ENCODE measurements at places on chromosomes 4 and X. TPM values are rescaled to one million over a fixed set of nuclear protein-coding genes. Genes with fewer than 3 reads are reported as not detected.

- no peak overlapping the region for H3K27ac ChIP-seq
- H3K27me3 ChIP-seq = no peaks in the 10 kb centered on the region
- no peak for DNase-seq
- H3K4me1 ChIP-seq = peaks cover 36% of the 10 kb centered on the region
- H3K36me3 ChIP-seq = no peaks in the 10 kb centered on the region
- no peak overlapping the region for H3K4me3 ChIP-seq
These were observed 35.5 kb upstream of the SLC4A4 start for GRCh38 chr4:71303287-71303686.

DNA sequence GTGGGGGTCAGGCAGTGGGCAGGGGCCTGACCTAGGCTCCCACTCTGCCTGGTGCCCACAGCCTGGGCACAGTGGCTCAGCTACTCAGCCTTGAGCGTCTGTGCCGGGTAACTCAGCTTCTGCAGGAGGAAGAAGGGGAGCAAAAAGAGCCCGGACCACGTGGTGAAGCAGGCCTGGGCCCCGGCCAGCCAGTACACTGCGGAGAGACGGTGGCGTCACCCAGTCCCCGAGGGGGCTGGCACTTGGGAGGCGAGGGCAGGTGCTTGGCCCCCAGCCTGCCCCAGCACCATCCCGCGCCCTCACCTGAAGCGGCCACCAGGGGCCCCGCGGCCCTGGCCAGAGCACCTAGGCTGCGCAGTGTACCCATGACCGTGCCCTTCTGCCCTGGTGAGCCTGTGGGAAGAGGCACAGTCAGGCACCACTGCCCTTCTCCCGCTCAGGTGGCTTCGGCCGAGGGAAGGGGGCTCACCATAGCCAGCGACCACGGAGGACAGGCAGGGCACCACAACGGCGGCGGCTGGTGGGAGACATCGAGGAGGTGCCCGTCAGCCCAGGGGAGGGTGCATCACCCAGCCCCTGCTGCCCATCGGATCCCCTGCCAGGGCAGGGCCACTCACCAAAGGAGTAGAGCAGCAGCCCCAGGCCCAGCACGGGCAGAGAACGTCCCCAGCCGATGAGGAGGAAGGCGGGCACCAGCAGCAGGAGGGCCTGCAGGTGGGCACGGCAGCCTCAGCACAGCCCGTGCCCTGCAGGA is 32.3 kb downstream of the NOP14 start:
- H3K36me3 ChIP-seq = peaks cover 10% of the 10 kb centered on the region
- H3K4me3 ChIP-seq = no peak overlapping the region
- peaks cover 45% of the 10 kb centered on the region for H3K4me1 ChIP-seq
- no peaks in the 10 kb centered on the region for H3K27me3 ChIP-seq
- DNase-seq = peak; percentile 78
- peak overlapping the region; percentile 78 for H3K27ac ChIP-seq

DNA sequence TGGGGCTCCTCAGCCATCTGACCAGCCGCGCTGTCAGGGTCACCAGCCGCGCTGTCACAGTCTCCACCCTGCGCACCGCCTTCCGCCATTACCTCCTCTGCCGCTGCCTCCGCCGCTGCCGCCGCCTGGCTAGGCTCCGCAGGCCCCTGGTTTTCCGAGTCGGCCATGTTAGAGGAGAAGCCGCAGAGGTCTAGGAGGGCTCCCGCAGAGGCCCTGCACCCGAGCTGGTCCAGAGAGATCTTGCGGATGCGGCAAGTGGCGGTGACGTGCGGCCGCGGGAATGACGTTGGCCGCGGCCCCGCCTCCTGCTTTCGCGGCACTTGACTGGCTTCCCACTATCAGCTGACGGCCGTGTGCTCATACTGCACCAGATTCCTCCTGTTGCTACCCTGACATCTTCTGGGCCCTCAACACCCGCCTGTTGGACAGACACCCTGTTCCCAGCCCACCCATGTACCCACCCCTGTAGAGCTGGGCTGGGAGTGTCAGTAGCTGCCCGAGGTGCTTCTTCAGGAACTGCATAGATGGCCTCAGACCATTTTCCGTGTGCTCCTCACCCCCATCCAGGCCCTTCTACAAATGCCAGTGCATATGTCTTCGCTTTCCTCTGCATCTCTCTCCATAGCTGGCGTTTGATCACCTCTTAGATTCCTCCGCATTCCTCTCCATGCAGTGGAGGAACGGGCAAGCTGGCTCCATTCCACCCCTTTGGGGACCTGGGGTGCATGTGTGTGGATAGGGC is at the start of gene NAP1L5:
Gene NAP1L5, minus strand, starts transcription at position 242 of the 742 bp plus-strand sequence. Its CDS starts 75 bp downstream, at position 167.
- peak; percentile 69 for DNase-seq
- no peaks in the 10 kb centered on the region for H3K36me3 ChIP-seq
- no peaks in the 10 kb centered on the region for H3K27me3 ChIP-seq
- H3K27ac ChIP-seq = peak within 1 kb of the TSS; percentile 50
- H3K4me1 ChIP-seq = no peaks in the 10 kb centered on the region
- H3K4me3 ChIP-seq = peak within 1 kb of the TSS; percentile 48

The TMPRSS11A gene
- total RNA-seq = not detected

The DIAPH2 gene
- 15.2 TPM for total RNA-seq

The IL2RG gene
- total RNA-seq = 0.52 TPM

The SMIM20 gene
- total RNA-seq = 0.99 TPM

DNA sequence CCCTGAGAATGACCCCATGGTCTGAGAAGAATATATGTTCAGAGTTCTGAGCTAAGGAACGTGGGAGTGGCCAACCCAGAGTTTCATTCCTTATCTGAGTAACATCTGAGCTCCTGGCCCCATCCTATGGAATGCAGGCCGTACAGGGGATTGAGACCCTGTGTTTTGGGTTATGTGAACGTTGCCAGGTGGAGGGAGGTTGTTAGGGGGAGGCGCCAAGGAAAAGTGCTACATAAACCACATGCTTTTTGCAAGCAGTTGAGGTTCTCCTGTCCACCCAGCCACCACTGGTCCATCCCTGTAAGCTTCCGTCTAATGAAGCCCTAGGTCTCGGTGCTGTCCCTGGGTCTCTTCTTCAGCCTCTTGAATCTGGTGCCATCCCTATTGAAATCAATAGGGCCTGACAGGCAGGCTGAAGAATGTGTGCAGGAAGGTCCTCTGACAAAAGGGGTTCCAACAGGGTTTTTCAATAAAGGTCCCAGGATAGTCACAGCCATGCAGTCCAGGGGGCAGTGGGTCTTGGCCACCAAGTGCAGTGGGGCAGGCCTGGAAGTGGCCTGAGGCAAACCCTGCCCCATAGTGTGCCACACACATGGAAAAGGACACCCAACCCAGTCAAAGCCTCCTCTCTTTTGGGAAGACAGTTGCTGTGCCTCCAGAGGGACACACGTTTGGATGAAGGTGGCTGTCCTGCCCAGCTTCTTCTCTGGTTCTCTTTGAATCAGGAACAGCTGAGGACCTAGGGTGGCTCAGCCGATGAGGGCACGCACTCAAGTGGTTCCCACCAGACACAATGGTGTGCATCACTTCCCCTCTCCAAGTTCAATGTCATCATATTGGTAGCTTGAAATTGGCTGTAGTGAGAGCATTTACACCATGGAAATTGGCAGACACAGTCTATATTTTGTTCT is 53.5 kb downstream of the HTRA3 start:
- H3K27me3 ChIP-seq = no peaks in the 10 kb centered on the region
- no peak overlapping the region for H3K27ac ChIP-seq
- no peak for DNase-seq
- no peak overlapping the region for H3K4me3 ChIP-seq
- no peaks in the 10 kb centered on the region for H3K36me3 ChIP-seq

Data from body of pancreas (tissue), 4 donors.